Islet precursor cell (in vitro differentiated cells): ENCODE measurements at places on chromosomes 11 and 22.
A peak's percentile ranks its signal among the peaks of the same experiment; 100 is the strongest.

DNA sequence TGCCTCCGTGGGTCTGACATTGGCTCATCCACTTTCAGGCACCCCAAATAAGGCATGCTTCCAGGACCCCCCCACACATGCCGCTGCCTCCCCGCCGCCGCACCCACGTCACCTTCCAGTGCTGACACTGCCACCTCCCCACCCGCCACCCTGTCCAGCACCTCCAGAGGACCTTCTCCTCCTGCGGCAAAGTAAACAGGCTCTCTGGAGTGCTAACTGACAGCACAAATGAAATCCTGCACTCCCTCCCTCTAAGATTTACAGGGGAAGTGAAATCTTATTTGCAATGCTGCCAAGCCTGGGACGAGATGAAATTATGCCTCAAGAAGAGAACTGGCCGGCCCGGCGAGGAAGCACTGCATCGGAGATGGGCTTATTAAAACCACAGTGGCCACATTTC, 35.3 kb downstream of the MACROD1 start:
- DNase-seq: no peak

DNA sequence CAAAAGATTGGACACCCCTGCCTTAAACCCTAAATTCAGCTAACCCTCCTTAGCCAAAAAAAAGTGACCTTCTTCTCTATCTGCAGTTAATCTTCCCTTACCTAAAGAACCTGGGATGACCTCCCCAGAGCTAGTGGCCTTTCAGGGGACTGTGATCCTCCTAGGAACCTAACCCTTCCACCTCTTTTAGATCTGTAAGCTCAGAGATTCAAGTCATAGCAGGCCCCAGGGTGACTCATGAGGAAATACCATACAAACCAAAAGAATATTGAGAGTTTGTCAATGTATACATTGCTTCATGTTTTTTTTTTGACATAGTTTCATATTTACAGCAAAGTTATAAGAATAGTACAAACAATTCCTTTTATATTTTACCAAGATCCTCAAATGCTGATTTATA, 38.3 kb upstream of the CXCR5 start:
- DNase-seq: no peak

DNA sequence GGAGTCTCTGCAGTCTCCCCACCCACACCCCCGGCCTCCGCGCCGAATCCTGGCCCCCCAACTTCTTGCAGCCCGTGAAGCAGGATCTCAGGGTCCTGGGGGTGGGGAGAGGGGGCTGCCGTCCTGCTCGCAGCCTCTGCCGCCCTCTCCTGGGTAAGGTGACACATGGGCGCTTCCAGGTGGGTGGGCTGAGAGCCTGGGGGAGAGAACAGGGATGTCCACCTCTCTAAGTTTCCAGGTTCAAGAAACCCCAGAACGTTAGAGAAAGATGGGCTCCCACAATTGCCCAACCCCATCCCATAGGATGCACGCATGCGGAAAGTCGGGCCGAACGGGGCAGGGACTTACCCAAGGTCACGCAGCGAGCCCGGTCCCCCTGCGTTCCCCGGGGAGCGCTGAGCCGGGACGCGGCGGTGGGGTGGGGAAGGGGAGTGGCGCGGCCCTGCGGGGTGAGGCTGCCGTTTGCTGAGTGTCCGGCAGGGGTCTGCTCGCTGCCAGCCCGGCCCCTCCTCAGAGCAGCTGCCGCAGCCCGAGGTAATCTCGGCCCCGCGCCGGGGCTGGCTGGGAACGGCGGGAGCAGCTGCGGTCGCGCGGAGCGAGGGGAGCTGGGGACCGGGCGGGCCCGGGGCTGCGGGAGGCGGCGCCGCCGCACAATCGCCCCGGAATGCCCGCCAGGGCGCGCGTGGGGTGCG, 705 bp upstream of the CAPN1 start:
- peak; percentile 92 for DNase-seq

- DNase-seq: no peak
Observed at GRCh38 chr22:41799486-41800347, 762 bp upstream of the CCDC134 start.

DNA sequence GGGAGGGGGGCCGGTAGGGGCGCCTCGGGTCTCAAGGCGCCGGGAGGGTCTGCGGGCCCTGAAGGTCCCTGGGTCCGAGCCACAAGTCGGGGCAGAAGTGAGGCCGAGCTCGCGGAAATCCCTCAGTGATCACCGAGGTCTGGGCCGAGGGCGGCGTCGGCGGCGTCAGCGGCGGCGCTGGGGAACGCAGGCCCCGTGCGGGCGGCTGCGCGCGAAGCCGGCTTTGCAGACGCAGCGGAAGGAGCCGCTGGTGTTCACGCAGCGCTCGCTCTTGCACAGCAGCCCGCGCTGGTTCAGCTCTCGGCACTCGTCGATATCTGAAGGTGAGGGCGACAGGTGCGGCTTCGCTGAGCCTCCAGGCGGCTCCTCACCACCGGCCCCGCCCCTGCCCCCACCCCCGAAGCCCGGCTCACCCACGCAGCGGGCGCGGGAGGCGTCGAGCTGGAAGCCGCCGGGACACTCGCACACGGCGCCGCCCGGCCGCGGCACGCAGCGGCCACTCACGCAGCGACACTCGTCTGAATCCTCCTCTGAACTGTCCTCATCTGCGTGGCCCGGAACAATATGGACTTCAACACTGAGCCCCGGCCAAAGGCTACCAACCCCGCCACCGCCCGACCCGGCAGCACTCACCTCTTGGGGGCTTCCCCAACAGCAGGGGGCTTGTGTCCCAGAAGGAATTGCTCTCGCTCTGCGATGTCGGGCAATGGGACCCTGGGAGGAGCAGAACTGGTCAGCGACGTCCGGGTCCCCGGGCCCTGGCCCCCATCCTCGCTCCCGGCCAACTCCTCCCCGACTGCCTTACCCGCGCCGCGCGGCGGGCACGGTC, 14.2 kb downstream of the SCYL1 start:
- DNase-seq: peak; percentile 68

GRCh38 chr11:70397336-70397982, 870 bp upstream of the CTTN start:
- DNase-seq: peak; percentile 73
